Breast epithelium (tissue), 4 donors: ENCODE measurements at places on chromosomes 6 and 20.

DNA sequence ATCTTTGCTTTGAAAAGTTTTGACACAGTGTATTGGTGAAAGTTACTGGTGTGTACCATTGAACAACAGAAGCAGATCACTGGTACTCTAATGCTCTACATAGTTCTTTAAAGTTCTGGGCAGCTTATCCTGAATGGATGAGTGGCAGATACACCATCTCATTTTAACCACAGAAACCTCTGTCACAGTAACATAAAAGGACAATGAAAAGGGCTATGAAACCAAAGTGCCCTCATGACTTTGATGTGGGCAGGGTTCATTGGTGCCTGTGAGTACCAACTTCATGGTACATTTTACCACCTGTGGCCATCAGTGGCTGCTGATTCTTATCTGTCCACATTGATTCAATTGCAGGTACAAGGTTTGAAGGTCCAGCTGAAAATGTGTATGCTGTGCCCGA lies 285.7 kb upstream of the PREP start:
- DNase-seq = no peak
- no peaks in the 10 kb centered on the region for H3K36me3 ChIP-seq
- H3K27ac ChIP-seq = no peak overlapping the region
- H3K27me3 ChIP-seq = no peaks in the 10 kb centered on the region

- no peaks in the 10 kb centered on the region for H3K36me3 ChIP-seq
- no peaks in the 10 kb centered on the region for H3K4me1 ChIP-seq
- DNase-seq = no peak
- H3K27me3 ChIP-seq = no peaks in the 10 kb centered on the region
- H3K4me3 ChIP-seq = no peak overlapping the region
Measured at GRCh38 chr6:138586638-138587037, 87.3 kb upstream of the NHSL1 start.

GRCh38 chr6:16698162-16698533 lies 63.1 kb downstream of the ATXN1 start:
- H3K4me3 ChIP-seq = no peak overlapping the region
- no peak for DNase-seq
- H3K27ac ChIP-seq = no peak overlapping the region
- H3K4me1 ChIP-seq = no peaks in the 10 kb centered on the region

DNA sequence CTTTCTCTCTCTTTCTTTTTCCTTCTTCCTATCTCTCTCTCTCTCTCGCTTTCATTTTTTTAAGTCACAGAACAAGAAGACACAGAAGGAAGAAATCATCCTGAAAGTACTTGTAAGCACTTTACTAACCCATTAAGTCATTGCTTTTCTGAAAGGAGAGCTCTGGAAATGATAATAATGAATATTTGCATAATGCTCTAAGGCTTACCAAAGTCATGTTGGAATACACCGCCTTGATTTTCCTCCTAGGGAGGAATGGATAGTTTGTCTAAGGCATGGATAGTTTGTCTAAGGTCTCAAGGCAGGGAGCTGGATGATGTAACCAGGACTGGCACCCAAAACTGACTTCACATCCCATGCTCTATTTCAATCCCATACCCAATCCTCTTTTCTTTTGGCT lies 12.9 kb upstream of the CTCFL start:
- no peaks in the 10 kb centered on the region for H3K36me3 ChIP-seq
- no peak overlapping the region for H3K4me3 ChIP-seq
- DNase-seq = no peak

GRCh38 chr6:149410557-149410956 lies 10.5 kb downstream of the SUMO4 start:
- no peak overlapping the region for H3K4me3 ChIP-seq
- no peaks in the 10 kb centered on the region for H3K36me3 ChIP-seq
- no peaks in the 10 kb centered on the region for H3K27me3 ChIP-seq
- H3K4me1 ChIP-seq = no peaks in the 10 kb centered on the region

DNA sequence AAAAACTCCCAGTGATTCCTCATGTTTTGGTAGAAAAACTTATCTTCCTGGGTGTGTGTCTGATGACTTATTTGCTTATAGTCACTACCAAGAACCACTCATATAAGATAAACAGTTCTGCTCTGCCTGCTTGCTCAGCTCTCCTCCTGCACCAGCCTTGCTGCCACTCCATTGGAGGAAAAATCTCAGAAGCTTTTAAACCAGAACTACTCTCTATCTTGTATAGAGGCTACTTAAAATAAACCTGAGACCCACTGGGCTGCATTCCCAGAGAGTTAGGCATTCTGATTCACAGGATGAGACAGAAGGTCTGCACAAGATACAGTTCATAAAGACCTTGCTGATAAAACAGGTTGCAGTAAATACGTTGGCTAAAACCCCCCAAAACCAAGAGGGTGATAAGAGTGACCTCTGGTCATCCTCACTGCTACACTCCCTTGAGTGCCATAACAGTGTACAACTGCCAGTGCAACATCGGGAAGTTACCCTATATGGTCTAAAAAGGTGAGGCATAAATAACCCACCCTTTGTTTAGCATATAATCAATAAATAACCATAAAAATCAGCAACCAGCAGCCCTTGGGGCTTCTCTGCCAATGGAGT lies 728.3 kb downstream of the EPHA7 start:
- H3K4me3 ChIP-seq = no peak overlapping the region
- H3K36me3 ChIP-seq = no peaks in the 10 kb centered on the region
- no peak overlapping the region for H3K27ac ChIP-seq
- H3K4me1 ChIP-seq = no peaks in the 10 kb centered on the region
- no peaks in the 10 kb centered on the region for H3K27me3 ChIP-seq

GRCh38 chr6:132607544-132608233 lies 16.4 kb downstream of the TAAR2 start:
- H3K4me3 ChIP-seq = no peak overlapping the region
- H3K4me1 ChIP-seq = no peaks in the 10 kb centered on the region
- H3K36me3 ChIP-seq = no peaks in the 10 kb centered on the region
- H3K27ac ChIP-seq = no peak overlapping the region

- DNase-seq = no peak
- H3K27ac ChIP-seq = no peak overlapping the region
- no peaks in the 10 kb centered on the region for H3K36me3 ChIP-seq
- no peaks in the 10 kb centered on the region for H3K4me1 ChIP-seq
Measured at GRCh38 chr6:46022106-46022948, 6.7 kb upstream of the CLIC5 start.

- no peak for DNase-seq
- H3K27me3 ChIP-seq = no peaks in the 10 kb centered on the region
- H3K4me1 ChIP-seq = no peaks in the 10 kb centered on the region
- no peak overlapping the region for H3K27ac ChIP-seq
- H3K4me3 ChIP-seq = no peak overlapping the region
- no peaks in the 10 kb centered on the region for H3K36me3 ChIP-seq
Measured at GRCh38 chr6:44304282-44305199, 8.6 kb downstream of the AARS2 start.

DNA sequence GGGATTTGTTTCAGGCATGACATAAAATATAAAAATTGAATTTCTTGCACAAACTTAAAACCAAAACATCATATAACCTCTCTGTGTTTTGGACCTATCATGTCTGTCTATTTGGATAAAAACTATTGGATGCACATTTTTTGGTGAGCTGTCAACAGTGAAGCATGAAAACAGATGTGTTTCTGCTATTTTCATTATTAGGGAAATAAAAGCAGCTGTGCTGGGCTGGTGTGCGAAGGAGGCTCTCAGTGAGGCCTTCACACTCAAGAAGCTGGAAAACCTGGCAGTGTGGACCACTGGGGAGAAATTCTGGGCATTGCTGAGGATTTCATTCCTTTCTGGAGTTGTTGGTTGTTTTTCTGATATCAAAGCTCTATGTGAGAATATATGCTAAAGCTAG lies 395.3 kb downstream of the GJA1 start:
- no peak overlapping the region for H3K4me3 ChIP-seq
- no peaks in the 10 kb centered on the region for H3K36me3 ChIP-seq
- no peaks in the 10 kb centered on the region for H3K27me3 ChIP-seq
- no peak for DNase-seq
- no peaks in the 10 kb centered on the region for H3K4me1 ChIP-seq

DNA sequence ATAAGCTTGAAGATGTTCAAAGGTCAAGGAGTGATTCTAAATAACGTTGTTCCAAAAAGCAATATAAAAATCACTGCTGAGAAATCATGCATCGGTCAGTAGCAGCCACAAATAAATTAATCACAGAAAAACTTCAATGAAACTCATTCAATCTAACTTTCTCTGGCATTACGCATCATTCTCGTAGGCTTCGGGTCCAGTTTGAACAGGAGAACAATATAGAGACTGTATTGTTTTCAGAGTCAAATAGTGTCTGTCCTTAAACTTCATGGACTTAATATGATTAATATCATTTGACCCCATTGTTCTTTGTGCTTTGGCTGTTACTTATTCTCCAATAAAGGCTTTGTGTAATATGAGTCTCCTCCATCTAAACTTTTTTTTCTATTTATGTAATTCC lies 200.4 kb downstream of the C6orf118 start:
- no peak overlapping the region for H3K27ac ChIP-seq
- no peak overlapping the region for H3K4me3 ChIP-seq
- no peaks in the 10 kb centered on the region for H3K27me3 ChIP-seq
- no peak for DNase-seq
- no peaks in the 10 kb centered on the region for H3K36me3 ChIP-seq
- no peaks in the 10 kb centered on the region for H3K4me1 ChIP-seq

GRCh38 chr6:3326184-3326971 lies 67.6 kb downstream of the PSMG4 start:
- H3K36me3 ChIP-seq = no peaks in the 10 kb centered on the region
- no peak overlapping the region for H3K27ac ChIP-seq
- peaks cover 7% of the 10 kb centered on the region for H3K4me1 ChIP-seq
- H3K4me3 ChIP-seq = no peak overlapping the region
- DNase-seq = no peak

GRCh38 chr20:33835615-33836172 lies 24.5 kb downstream of the CHMP4B start:
- H3K27ac ChIP-seq = no peak overlapping the region
- DNase-seq = no peak
- H3K4me1 ChIP-seq = no peaks in the 10 kb centered on the region
- no peak overlapping the region for H3K4me3 ChIP-seq

DNA sequence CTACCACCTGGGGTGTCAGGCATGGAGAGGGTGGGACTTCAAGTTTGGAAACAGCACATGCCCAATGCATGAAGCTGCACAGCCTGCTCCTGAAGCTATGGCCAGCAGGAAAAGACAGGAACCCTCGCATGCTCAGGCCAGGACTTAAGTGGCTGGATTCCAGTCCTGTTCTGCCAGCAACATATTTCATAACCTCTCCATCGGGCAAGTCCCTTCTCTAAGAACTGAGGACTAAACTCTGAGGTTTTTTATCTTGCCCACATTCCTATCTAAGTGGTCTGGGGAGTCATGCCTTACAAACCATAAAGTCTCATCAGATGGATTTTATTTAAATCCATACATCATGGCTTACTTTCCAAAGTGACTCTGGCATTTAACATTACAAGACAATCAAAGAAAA lies 27.5 kb upstream of the AGPAT4 start:
- H3K36me3 ChIP-seq = no peaks in the 10 kb centered on the region

DNA sequence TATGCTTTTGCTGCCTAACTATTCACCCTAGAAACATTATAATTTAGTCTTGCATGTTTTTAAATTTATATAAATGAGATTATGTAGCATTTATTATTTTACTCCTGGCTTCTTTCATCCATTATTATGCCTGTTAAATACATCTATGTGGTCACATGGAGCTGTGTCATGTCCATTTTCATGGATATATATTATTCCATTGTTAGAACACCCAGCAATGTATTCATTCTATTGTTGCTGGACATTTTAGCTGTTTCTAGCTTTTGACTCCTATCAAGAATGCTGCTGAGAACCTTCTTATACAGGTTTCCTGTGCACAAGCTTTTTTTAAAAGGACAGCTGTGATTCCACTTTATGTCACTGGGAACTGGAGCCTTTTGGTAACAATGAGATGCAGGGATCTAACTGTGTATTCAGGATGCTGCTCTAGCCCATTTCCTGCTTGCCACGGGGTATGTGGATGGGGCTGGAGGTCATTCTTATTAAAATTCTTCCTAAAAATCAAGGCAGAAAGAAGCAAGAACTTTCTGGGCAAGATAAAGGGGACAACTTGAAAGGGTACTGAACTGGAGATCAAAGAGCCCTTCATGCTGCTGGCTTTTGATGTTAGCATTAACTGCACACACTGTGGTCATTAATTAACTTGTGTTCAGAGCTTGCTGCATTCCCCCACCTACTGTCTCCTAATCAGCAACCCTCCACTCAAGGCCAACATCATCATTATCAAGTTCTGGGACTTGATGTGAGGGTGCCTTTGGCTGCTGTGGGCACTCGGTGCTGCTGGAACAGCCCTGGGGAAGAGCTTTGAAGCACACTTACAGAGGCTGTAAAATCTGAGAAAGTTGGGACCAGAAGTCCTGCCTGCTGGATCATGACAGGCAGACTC lies 96.6 kb upstream of the AKIRIN2 start:
- no peaks in the 10 kb centered on the region for H3K27me3 ChIP-seq
- DNase-seq = no peak
- no peaks in the 10 kb centered on the region for H3K36me3 ChIP-seq
- no peaks in the 10 kb centered on the region for H3K4me1 ChIP-seq

DNA sequence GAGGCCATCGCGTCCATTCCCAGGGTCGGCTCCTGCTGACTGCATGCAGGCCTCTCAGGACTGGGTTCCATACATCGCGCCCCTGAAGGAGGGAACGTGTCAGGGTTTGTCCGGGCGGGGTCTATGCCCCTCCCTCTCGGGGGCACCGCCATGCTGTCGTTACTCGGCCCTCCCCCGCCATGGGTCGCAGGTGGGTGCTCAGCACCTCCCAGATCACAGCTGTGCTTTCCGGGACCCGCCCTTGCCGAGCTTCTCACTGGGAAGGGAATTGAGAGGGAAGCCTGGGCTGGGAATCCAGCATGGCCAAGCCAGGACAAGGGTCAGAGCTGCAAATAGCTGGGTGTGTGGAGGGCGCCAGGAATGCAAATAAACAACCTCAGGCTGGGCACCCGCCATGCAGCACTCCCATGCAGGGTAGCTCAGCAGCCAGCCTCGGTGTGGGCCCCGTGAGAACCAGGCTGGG lies at the start of gene FRMD1:
FRMD1 (minus strand) TSS at position 270 of the 463 bp plus-strand sequence; CDS start at position 152, 118 bp downstream.
- no peaks in the 10 kb centered on the region for H3K27me3 ChIP-seq
- no peak within 1 kb of the TSS for H3K27ac ChIP-seq
- DNase-seq = no peak
- no peak within 1 kb of the TSS for H3K4me3 ChIP-seq
- no peaks in the 10 kb centered on the region for H3K36me3 ChIP-seq

DNA sequence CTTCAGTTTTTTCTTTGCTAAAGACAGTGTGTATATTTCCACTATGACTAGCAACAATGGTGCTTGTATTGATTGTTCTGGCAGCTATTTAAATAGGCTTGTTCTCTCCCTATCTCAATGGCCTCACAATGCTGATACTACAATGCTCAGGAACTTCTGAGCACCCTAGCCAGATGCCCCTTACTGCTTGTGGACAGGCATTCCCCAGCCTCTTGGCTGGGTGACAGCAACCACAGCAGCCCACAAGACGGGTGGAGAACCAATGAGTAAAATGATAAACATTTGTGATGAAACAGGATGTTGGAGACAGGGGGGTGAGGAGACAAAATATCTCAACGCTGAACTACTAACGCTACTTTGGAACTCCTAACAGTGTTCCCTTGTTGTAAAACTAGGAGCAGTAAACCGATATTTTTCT lies 42.3 kb downstream of the HIVEP2 start:
- H3K4me3 ChIP-seq = no peak overlapping the region
- H3K36me3 ChIP-seq = no peaks in the 10 kb centered on the region
- no peak for DNase-seq
- H3K27ac ChIP-seq = peak overlapping the region; percentile 25
- H3K4me1 ChIP-seq = no peaks in the 10 kb centered on the region

GRCh38 chr6:28816909-28817807 lies 106.6 kb downstream of the TRIM27 start:
- no peaks in the 10 kb centered on the region for H3K36me3 ChIP-seq
- no peaks in the 10 kb centered on the region for H3K4me1 ChIP-seq
- no peak overlapping the region for H3K27ac ChIP-seq
- no peak for DNase-seq
- no peak overlapping the region for H3K4me3 ChIP-seq

- no peak for DNase-seq
- H3K36me3 ChIP-seq = no peaks in the 10 kb centered on the region
Measured at GRCh38 chr6:134020071-134020470, 32.4 kb downstream of the SLC2A12 start.
